ACHN (cell line): ENCODE measurements at places on chromosomes 5 and 9.

DNA sequence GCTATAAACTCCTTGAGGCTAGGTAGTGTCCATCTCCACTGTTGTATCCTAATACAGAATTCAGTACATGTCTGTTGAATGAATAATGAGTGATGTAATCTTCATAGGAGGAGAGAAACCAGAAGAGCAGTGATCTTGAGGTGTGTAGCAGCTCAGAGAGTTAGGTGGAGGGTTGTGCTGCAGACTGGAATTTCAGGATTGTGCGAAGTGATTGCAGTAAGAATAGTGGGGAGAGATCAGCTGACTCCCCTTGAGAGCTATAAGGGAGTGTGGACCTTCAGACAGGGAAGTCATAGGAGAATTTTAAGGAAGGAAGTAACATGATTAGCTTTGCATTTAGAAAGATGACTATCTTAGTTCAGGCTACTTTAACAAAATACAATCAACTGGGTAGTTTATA is 4.4 kb downstream of the SNX24 start:
- DNase-seq: peak; percentile 7

DNA sequence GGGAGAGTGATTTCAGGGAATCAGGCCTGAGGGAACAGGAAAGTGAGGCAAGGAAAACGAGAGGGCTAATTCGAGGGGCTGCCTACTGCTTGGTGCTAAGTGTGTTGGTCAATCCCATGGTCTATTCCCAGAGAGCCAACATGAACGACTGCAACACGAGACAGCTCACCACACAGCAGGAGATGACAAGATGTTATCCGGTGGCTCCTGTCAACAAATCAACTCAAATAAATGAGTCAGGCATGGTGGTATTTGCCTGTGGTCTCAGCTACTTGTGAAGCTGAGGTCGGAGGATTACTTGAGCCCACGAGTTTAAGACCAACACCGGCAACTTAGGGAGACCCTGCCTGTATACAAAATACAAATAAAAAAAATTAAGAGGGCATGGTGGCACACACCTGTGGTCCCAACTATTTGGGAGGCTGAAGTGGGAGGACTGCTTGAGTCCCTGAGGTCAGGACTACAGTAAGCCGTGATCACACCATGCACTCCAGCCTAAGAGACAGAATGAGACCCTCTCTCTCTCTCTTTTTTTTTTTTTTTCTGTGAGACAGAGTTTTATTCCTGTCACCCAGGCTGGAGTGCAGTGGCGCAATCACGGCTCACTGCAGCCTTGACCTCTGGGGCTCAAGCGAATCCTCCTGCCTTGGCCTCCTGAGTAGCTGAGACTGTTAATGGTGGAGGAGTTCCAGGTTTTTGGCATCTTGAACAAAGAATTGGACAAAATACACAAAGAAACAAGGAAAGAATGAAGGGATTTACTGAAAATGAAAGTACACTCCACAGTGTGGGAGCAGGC is 9.0 kb upstream of the FAF2 start:
- no peak for DNase-seq

GRCh38 chr5:156476678-156477077 is 149.7 kb downstream of the SGCD start:
- DNase-seq: no peak

- DNase-seq: no peak
Measured at GRCh38 chr5:61328791-61329549, 3.1 kb upstream of the ZSWIM6 start.

DNA sequence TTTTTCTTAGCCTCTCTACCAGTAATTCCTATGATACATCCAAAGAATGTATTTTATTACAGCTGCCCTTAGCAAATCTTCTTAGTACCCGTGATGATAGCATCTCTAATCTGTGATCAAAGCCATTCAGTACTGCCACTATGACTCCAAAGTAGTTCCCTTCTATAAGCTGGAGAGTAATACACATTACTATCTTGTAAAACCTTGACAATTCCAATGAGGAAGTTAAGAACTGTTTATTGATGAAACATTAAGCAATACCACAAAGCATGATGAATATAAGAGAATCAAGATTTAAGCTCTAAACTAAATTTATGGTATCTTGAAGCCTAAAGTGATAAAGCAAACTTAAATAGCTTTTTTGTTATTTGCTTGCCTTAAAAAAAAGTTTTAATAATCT is 86.1 kb downstream of the SMIM23 start:
- no peak for DNase-seq

DNA sequence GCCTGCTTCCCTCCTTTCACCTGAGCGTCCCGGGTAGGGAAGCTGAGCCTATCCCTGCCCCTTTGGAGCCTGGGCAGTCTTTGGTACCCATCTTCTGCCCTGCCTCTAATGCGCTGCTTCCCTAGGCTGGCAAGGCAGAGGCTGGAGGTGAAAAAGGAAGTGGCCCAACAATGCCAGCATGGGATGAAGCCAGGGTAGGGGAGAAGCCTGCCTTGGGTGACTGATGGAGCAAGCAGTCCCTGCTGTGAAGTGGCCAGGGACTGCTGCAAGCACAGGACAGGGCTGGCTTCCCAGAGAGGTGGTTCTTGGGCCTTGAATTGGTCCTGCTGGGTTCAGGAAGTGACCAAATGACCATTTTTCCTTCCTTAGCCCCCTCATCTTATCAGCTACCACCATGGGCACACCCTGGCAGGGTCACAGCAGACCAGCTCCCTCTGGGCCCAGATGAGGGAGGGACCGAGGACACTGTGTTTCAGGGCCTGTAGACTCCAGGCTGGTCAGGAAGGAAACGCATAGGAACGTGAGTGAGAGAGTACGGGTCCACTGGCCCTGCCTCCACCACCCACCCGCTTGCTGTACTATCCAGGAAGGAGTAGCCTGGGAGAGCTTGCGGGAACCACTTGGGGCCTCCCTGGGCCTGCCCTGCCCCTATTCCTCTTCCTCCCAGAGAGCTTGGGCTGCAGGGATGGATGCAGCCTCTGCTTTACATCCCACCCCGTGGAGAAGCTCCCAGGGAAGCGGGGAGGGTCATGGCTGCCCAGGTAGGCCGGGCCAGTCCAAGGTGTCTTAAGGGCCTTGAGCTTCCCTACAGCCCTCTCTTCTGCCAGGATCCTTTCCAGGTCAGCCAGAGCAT is 102.6 kb downstream of the DAB2IP start:
- DNase-seq: no peak

DNA sequence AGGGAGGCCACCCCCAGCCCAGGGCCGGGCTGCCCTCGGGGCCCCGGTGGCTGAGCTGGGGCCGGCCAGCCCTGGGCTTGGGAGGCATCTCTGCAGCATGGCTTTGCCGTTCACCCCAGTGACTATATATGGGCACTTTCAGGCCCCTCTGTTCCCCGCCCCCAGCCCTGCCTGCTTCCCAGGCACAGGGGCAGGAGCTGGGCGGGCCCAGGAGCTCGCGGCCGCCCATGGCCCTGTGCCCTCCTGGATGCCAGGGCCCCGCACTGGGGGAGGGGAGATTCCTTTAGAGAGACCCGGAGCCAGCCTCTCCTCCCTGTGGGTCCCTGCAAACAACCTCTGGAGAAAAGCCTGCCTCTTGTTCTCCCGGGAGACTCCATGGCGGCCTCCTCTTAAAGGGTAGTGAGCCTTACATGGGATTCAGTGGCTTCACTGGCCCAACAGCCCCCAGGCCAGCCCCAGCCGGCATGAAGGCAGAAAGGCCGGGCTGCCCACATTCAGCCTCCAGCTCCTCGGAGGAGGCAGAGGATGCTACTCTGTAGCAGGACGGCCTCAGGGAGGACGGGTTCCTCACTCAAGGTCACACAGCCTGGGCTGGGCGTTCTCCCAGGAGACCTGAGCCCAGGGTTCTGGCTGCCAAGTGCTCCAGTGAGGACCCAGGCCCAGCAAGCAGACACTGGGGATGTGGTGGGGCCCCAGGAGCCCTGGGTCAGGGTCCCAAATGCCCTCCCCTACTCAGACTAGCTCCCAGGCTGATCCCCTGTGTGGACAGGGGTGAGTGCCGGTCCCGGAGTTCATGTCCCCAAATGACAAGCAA is 4.1 kb downstream of the NACC2 start:
- DNase-seq: no peak

DNA sequence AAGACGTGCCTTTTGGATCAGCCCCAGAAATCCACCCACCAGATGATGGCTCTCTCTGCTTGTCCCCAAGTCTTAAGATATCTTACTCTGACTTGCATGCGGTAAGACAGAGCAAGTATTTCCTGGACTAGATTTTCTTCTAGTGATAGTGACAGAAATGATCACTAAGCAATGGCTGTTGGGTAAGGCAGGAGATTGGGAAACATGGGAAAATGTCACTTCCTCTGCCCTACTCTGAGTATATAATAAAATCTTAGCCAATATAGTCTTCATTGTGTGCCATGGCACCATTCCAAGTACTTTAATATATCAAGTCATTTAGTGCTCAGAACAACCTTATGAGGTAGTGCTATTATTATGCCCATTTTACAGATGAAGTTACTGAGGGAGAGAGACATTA is 31.0 kb upstream of the GNA14 start:
- no peak for DNase-seq

GRCh38 chr5:160044391-160044804 is 35.5 kb downstream of the TTC1 start:
- DNase-seq: no peak

DNA sequence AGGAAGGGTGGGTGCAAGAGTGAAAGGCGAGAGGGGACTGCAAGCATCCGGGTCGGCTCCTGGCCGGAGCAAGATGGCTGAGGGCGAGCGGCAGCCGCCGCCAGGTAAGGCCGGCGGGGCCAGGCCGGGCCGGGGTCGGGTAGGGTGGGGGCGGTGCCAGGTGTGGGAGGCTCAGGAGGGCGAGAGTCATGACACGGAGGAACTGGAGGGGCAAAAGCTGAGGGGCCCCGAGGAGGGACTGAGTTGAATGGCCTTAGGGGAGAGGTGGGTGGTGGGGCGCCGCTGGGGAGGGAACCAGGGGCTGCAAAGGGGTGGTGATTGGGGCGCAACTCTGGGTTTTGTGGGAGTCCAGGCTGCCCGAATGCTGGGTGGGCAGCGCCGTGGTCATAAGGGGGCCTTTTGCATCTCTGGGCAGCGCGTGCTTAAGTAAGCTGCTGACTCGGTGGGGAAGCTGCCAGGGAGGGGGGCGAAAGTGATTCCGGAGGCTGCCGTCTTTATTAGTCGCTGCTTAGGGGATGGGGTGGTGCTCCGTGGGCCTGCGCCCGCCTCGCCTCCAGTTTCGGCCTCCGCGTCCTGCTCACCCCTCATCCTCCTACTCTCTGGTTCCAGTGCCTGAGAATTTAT is 425 bp downstream of the PTPA start:
- peak; percentile 44 for DNase-seq

- no peak for DNase-seq
Measured at GRCh38 chr9:93533863-93534262, 42.5 kb upstream of the PHF2 start.

DNA sequence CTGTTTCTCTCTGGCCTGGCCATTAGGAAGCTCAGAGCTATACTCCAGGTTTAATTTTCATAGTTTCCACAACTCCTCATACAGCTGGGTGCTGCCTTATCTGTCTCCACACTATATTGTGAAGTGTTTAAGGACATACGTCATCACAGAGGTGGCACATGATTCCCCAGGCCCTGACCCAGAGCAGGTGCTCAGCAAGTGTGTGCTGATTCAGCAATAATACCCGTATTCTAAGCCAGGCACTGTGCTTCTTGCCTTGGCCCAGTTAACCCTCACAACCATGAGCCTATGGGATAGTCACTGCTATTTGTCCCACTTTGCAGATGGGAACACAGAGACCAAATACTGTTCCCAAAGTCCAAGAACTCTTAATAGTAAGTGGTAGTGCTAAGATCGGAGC is 93.5 kb upstream of the SMIM23 start:
- DNase-seq: no peak

- no peak for DNase-seq
Measured at GRCh38 chr5:95042037-95042436, 242.9 kb downstream of the MCTP1 start.

- DNase-seq: no peak
Measured at GRCh38 chr9:4581861-4582565, 80.1 kb upstream of the PLPP6 start.

DNA sequence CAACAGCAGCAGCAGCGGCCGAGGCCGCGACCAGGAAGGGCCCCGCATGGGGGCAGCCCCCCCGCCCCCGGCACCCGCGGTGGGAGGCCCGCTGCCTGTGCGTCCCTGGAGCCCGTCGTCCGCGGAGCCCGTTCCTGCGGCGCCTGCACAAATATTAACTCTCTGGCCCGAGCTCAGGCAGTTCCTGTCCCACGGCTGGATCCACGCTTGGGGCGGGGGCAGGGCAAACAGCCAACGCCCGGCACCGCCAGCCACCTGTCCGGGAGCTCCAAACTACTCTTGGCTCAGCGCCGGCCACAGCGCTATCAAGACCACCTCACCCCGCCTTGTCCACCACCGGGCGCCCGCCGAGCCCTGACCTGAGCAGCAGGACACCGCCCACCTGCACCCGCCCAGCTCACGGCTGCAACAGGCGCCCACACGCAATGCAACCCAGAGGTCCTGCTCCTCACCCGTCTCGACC is at the start of gene LRRC26:
TSS of gene LRRC26 (minus strand) at position 156 of the 463 bp plus-strand sequence. CDS start at position 48, 108 bp downstream.
- no peak for DNase-seq

GRCh38 chr9:5532306-5532705 is 22.0 kb downstream of the PDCD1LG2 start:
- peak; percentile 28 for DNase-seq

- DNase-seq: peak; percentile 80
Measured at GRCh38 chr5:55172051-55172899, 702 bp downstream of the CDC20B start.

GRCh38 chr9:18056269-18056992 is 417.5 kb upstream of the ADAMTSL1 start:
- no peak for DNase-seq

- DNase-seq: no peak
Measured at GRCh38 chr5:152097128-152097527, 172.5 kb upstream of the GLRA1 start.

DNA sequence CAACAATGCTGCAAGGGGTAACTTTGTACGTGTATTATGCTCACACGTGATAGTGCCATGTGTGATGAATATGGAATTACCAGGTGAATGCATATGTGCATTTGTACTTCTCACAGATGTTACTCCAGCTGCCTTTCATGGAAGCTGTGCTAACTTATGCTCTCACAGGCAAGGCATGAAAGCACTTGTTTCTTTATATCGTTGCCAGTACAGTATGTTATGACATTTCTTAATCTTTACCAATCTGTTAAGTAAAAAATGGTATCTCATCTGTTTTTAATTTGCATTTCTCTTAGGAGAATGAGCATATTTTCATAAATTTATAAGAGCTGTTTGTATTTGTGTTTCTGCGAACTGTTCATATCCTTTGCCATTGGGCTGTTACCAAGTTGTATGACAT is 311.8 kb upstream of the DMRT1 start:
- DNase-seq: no peak

DNA sequence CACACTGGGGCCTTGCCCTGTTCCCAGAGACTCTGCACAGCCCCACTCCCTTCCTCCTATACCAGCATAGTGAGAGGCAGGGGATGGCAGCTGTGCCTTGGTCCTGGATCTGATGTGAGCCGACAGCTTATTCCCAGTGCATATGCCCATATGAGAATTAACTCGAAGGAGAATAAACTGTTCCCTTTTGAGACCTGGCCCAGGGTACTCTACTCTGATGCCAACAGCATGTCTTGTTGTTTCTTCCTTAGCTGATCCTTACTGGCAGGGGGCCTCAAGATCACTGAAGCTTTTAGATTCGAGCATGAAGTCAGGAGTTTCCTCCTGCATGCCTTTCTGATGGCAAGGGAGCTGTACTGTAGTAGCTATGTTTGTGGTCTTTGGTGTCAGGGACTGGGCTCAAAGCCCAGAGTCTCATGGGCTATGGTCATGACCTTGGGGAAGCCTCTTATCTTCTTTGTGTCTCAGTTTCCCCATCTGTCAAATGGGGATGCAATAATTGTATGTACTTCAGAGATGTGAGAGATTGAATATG is 57.1 kb downstream of the DOCK2 start:
- DNase-seq: peak; percentile 35

- DNase-seq: no peak
Measured at GRCh38 chr5:3598207-3598606, 2.6 kb downstream of the IRX1 start.

GRCh38 chr9:120886490-120886967 is 9.5 kb upstream of the PHF19 start:
- peak; percentile 80 for DNase-seq
